ENCODE measurements at places on chromosomes 7 and 10. TPM values are rescaled to one million over a fixed set of nuclear protein-coding genes. Genes with fewer than 3 reads are reported as not detected.

DNA sequence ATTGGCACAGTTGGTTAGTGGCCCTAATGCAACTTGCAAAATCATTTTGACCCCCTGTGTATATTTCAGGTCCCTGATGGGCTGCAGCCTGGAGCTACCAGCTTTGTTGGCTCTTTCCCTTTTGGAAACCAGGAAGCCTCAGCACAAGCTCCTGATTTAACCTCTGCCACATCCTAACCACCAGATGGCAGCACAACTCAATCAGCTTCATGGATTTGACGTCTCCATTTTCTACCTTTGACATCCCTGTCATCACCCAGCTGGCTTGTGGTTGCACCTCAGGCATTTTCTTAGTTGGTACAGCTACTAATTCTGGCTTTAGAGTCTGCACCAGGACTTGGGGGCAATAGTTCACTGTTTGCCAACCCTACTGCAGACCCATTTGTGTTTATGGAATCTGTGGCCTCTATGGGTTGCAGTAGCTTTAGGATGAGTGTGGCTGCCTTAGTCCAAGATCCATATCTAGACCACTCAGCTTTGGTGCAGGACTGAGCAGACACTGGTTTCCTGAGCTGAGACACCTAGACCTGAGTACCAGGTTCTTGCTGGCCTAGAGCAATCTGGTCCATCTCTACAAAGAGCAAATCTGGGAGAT, 456.2 kb downstream of the REEP3 start:
- peaks cover 6% of the 10 kb centered on the region for H3K4me1 ChIP-seq
- no peak overlapping the region for H3K4me3 ChIP-seq
- DNase-seq, result peak; percentile 58
- no peak overlapping the region for H3K27ac ChIP-seq
- H3K27me3 ChIP-seq, result peaks cover 4% of the 10 kb centered on the region
- H3K36me3 ChIP-seq, result peaks cover 8% of the 10 kb centered on the region

GRCh38 chr10:18523025-18523424, 128.4 kb downstream of the NSUN6 start:
- no peaks in the 10 kb centered on the region for H3K36me3 ChIP-seq
- no peak for DNase-seq
- no peak overlapping the region for H3K27ac ChIP-seq
- peaks cover 2% of the 10 kb centered on the region for H3K27me3 ChIP-seq
- peaks cover 2% of the 10 kb centered on the region for H3K4me1 ChIP-seq

- H3K4me1 ChIP-seq, result peaks cover 3% of the 10 kb centered on the region
- H3K36me3 ChIP-seq, result no peaks in the 10 kb centered on the region
- no peak overlapping the region for H3K4me3 ChIP-seq
- H3K27ac ChIP-seq, result no peak overlapping the region
Observed at GRCh38 chr7:112381311-112382091, 68.8 kb upstream of the IFRD1 start.

GRCh38 chr7:97155897-97156418, 38.5 kb downstream of the SDHAF3 start:
- H3K27ac ChIP-seq, result no peak overlapping the region
- no peak for DNase-seq
- peaks cover 16% of the 10 kb centered on the region for H3K36me3 ChIP-seq

- no peak overlapping the region for H3K4me3 ChIP-seq
- peak overlapping the region; percentile 62 for H3K27ac ChIP-seq
- peaks cover 12% of the 10 kb centered on the region for H3K4me1 ChIP-seq
Observed at GRCh38 chr7:140898786-140899536, 25.8 kb downstream of the BRAF start.

DNA sequence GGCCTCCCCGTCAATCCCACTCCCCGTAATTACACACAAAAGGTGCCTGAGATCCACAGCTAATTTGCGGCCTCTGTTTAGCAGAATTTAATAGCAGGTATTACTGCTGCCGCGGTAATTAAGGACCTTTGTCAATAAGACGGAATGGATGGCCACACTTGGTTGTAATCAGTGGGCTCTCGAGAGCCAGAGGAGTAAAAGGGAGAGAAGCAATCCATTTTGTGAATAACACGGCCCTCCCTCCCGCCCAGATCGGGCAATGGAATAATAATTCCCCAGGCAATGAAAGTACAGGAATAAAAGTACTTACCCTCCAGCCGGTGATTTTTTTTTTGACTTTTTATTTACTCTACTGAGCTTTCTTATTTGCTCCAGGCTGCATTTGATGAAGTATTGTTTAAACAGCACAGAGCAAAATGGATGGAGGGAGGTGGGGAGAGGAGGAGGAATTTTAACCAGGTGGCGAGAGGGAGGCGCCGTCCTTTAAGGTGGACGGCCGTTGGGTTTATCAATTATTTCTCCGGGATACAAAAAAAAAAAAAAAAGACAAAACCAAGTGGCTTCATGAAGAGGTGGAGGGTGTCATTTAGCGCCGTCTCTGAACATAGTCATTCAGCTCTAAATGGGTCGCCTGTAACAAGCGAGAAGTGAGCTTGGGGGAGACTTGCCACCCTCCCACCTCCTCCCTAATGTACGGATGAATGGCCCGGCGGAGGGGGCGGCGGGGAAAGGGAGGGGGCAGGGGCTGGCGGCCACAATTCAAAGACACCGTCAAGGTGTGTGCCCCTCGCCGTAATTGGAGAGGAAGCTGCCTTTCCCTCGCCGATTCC, 120.3 kb downstream of the BUB3 start:
- no peak overlapping the region for H3K4me3 ChIP-seq
- H3K27me3 ChIP-seq, result peaks cover 3% of the 10 kb centered on the region
- H3K36me3 ChIP-seq, result peaks cover 5% of the 10 kb centered on the region
- peaks cover 3% of the 10 kb centered on the region for H3K4me1 ChIP-seq
- H3K27ac ChIP-seq, result no peak overlapping the region

DNA sequence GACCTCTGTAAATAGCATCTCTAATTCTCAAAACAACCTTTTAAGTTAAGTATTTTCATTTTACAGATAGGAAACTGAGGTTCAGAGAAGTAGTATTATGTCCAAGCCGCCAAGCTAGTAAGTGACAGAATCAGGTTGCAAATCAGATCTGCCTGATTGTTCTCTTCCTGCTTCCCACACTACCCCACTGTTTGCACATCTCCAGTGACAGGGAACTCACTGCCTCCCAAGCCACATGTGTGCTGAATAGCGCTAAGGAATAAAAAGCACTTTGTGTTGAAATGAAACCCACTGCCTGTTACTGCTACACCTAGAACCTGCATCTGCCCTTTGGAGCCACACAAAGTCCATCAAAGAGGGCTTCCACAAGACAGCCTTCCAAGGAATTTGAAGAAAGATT, 45.1 kb upstream of the WDR11 start:
- H3K27ac ChIP-seq, result no peak overlapping the region
- peaks cover 2% of the 10 kb centered on the region for H3K27me3 ChIP-seq
- peaks cover 8% of the 10 kb centered on the region for H3K4me1 ChIP-seq
- H3K4me3 ChIP-seq, result no peak overlapping the region
- DNase-seq, result no peak
- no peaks in the 10 kb centered on the region for H3K36me3 ChIP-seq

DNA sequence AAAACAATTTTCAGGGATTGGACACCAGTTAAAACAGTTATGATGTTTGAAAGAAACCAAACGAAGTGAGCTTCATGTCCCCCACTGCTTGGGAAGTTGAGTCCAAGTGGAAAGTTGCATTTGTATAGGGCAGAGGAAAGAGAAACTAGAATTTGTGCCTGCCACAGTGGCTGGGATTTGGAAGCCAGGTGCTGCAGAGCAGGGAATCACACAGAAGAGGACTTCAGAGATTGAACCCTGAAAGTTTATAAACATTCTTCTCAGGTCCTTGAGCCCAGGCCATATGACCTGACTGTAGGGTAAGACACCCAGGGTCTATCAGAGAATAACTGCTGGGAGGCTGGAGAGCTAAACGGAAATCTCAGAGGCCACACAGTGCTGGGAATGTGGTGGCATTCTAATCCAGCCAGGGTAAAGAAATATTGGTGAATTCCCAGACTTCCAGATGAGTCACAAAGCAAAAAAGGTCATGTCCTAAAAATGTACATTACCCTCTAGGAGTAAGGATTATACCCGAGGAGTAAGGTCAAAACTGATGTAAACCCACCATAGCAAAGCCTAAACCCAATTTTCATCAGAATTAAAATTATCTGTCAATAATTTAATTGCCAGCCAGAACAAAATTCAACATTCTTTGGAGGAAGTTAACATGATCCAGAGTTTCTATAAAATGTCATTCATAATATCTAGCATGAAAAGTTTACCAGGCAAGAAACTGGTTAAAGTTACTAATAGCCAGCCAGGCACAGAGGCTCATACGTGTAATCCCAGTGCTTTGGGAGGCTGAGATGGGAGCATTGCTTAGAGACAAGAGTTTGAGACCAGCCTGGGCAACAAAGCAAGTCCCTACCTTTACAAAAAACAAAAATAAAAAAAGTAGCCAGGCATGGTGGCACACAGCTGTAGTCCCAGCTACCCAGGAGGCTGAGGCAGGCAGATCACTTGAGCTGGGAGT, 31.2 kb downstream of the TOMM7 start:
- H3K27me3 ChIP-seq, result no peaks in the 10 kb centered on the region
- H3K36me3 ChIP-seq, result peaks cover 7% of the 10 kb centered on the region
- no peaks in the 10 kb centered on the region for H3K4me1 ChIP-seq
- DNase-seq, result no peak
- no peak overlapping the region for H3K4me3 ChIP-seq

DNA sequence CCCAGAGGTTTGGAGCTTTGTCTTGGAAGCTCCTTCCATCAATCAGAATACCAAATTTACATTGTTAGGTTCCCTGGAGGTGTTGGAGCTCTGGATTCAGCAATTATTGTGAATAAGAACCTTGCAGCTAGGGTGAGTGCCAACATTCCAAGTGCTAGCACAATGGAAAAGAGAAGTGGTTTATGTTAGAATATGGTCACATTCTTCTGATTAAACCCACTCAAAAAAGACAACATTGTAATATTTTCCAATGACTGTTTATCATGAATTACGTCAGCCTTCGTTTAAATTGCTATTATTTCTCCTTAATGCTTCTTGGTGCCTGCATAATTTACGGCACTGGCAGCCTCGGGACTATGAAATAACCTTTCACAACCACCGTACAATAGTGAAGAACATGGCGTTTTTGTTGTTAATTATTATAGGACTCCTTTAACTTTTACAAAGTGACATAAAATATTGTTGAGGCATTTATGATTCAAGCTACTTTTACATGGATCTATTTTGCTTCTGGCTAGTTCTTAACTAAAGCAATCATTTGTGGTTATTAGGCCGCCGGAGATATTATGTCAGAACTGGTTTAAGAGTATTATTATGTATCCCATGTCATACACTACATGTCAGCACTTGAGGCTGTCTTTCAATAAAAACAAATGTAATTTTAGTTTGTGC, 117.7 kb downstream of the ARID5B start:
- H3K36me3 ChIP-seq, result peaks cover 4% of the 10 kb centered on the region
- H3K4me1 ChIP-seq, result peaks cover 11% of the 10 kb centered on the region
- no peak overlapping the region for H3K4me3 ChIP-seq
- no peak overlapping the region for H3K27ac ChIP-seq

GRCh38 chr7:47405921-47406800, 175.8 kb downstream of the TNS3 start:
- H3K4me3 ChIP-seq, result no peak overlapping the region
- DNase-seq, result no peak
- H3K36me3 ChIP-seq, result no peaks in the 10 kb centered on the region
- H3K4me1 ChIP-seq, result no peaks in the 10 kb centered on the region
- H3K27me3 ChIP-seq, result peaks cover 8% of the 10 kb centered on the region

DNA sequence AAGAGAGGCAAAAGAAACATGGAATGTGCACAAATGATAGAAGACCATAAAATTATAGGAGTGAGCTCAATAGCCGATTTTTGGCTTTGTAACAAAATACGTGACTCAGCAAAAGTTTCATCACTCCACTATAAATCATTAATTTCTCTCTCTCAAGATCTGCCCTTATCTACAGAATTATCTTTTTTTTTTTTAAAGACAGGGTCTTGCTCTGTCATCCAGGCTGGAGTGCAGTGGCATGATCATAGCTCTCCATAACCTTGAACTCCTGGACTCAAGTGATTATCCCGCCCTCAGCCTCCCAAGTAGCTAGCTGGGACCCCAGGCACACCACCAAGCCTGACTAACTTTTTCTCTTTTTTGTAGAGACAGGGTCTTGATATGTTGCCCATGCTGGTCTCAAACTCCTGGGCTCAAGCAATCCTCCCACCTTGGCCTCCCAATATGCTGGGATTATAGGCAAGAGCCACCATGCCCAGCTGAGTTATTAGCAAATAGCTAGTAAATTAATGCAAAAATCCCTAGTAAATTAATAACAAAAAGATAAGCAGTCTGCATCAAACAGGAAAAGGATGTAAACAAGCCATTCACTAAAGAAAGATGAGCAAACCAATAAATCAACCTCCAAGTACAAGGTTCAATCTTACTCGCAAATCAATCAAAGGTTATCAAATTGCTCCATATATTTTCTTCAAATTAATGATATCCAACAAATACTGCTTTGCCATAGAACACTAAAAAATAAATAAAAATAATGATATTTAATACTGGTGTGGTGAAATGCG, 450.7 kb downstream of the PARD3 start:
- no peaks in the 10 kb centered on the region for H3K4me1 ChIP-seq
- H3K27ac ChIP-seq, result no peak overlapping the region
- peaks cover under 1% of the 10 kb centered on the region for H3K36me3 ChIP-seq
- peaks cover 5% of the 10 kb centered on the region for H3K27me3 ChIP-seq

GRCh38 chr10:22447068-22447467, 101.8 kb downstream of the SPAG6 start:
- H3K36me3 ChIP-seq, result no peaks in the 10 kb centered on the region
- H3K27ac ChIP-seq, result no peak overlapping the region
- no peak overlapping the region for H3K4me3 ChIP-seq
- no peak for DNase-seq

- H3K27me3 ChIP-seq, result no peaks in the 10 kb centered on the region
- no peak overlapping the region for H3K27ac ChIP-seq
- no peaks in the 10 kb centered on the region for H3K36me3 ChIP-seq
- H3K4me3 ChIP-seq, result no peak overlapping the region
- no peak for DNase-seq
Observed at GRCh38 chr7:47153576-47153975, 428.3 kb downstream of the TNS3 start.

DNA sequence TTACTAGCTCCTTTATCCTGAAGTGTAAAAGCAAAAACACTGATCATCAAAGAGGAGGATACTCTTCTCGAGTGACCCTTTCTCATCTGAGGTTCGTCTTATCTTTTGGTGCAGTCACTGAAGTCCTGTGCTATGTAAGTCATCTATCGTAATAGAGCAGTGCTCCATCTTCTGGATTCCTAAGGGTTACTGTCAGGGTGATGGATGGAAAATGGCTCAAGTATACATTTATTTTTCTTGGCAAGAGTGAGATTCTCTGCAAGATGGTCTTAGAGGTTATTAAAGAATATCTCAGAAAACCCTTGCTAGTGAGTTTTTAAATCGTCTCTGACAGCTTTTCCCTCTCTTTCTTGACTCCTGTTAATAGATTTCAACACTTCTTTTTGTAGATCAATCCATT, 12.4 kb downstream of the PRKG1 start:
- H3K27me3 ChIP-seq, result no peaks in the 10 kb centered on the region
- no peak overlapping the region for H3K4me3 ChIP-seq
- H3K4me1 ChIP-seq, result no peaks in the 10 kb centered on the region
- no peak overlapping the region for H3K27ac ChIP-seq

GRCh38 chr10:679556-679955, 9.9 kb downstream of the DIP2C start:
- no peak overlapping the region for H3K27ac ChIP-seq
- no peak for DNase-seq
- no peaks in the 10 kb centered on the region for H3K36me3 ChIP-seq
- peaks cover 22% of the 10 kb centered on the region for H3K4me1 ChIP-seq

The DDX21 gene
- total RNA-seq, result 39.9 TPM

The CDH23 gene
- 2.0 TPM for total RNA-seq

The IDE gene
- 17.2 TPM for total RNA-seq

The OPN1SW gene
- not detected for total RNA-seq

The ASB4 gene
- total RNA-seq, result not detected

The GCK gene
- total RNA-seq, result 43.9 TPM

The TMEM140 gene
- not detected for total RNA-seq

The BTBD16 gene
- total RNA-seq, result 0.98 TPM

The SFRP4 gene
- 2.2 TPM for total RNA-seq

The C10orf105 gene
- not detected for total RNA-seq

The TAC1 gene
- total RNA-seq, result 12.1 TPM

The PAOX gene
- total RNA-seq, result 12.7 TPM
